ENCODE measurements at places on chromosomes 5 and 9.

- DNase-seq = no peak
These were observed 58.2 kb downstream of the ZNF354C start for GRCh38 chr5:179118338-179118737.

DNA sequence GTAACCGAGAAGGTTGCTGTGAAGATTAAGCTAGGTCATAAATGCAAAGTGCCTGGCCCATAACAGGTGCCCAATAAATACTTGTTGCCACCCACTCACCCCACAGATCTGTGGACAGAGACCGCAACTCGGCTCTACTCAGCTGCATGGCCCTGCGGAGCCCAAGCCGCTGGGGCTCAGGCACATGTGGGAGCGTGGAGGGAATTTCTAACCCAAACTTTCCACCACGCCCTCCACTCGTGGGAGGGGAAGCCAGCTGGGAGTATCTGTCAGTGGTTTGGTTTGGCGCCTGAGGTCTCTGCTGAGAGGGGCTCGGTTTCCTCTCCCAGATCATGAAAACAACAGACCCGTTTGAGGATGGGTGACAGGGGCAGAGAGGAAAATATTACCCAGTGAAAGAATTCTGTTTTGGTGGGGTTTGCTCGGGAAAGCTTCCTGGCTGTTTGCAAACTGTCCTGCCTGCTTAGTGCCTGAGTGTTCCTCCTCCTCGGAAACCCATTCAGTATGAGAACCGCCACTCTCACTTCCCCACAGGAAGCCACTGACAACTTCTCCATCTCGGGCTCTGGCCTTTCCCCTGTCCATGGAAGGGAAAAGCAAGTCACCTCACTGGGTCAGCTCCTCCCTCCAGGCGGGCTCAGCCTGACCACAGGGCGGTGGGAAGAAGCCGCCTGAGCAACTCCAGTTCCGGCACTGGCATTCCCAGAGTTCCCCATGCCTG, 60.1 kb downstream of the RGS3 start:
- DNase-seq = no peak

- DNase-seq = no peak
These were observed 65.3 kb downstream of the MARCHF3 start for GRCh38 chr5:126965061-126965475.

DNA sequence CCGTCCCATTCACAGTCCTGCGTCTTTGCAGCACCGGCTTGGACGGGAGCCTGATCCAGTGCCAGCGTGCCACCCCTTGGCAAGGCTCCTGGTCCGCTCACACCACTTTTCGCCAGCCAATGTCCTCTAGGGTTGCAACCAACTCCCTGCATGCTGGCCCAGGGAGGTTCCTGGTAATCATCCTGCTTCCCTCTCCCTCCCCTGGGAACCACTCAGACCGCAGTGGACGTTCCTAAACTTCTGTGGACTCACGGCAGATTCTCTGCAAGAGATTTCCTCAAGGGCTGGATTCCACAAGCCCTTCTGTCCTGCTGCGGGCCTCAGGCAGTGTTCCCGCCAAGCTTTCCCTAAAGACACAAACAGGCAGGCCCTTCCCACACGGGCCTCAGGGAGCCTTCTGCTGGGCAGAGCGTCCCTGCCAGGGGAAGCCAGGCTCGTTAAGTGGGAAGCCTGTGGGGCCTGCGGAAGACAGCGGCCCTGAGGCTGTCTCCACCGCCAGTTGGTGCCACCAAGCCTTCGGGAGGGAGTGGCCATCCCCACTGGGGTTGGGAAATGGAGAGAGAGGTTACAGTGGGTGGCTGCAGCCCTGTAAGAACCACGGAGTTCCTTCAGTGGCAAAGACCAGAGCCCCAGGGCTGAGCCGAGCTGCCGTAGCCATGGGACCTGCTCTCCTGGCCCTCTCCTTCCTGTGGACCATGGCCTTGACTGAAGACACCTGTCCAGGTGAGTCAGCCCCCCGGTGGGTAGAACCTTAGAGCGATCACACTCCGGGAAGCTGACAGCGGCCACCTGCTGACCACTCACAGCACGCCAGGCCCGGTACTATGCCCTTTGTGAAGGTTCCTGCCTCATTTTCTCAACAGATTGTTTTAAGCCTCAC, 16.4 kb upstream of the FCN2 start:
- DNase-seq = no peak

GRCh38 chr5:78953092-78953800, 31.9 kb downstream of the ARSB start:
- no peak for DNase-seq

DNA sequence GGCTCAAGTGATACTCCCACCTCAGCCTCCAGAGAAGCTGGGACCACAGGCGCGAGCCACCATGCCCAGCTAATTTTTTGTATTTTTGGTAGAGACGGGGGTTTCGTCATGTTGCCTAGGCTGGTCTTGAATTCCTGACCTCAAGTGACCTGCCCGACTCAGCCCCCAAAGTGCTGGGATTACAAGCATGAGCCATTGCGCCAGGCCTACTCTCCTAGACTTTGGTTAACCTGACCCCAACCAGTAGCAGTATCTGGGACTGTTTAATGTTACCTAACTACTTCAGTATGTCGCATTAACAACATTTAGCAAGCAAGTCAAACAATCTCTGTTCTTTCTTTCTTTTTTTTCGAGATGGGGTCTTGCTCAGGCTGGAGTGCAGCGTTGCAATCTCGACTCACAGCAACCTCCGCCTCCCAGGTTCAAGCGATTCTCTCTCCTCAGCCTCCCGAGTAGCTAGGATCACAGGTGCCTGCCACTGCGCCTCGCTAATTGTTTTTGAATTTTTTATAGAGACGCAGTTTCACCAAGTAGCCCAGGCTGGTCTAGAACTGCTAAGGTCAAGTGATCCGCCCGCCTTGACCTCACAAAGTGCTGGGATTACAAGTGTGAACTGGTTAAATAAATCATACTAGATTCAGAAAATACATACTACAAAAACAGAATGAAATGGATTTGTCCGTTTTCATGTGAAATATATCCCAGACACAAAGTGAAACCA, 2.0 kb downstream of the AK3 start:
- no peak for DNase-seq

- no peak for DNase-seq
These were observed 208.6 kb downstream of the DRD1 start for GRCh38 chr5:175235251-175235960.

DNA sequence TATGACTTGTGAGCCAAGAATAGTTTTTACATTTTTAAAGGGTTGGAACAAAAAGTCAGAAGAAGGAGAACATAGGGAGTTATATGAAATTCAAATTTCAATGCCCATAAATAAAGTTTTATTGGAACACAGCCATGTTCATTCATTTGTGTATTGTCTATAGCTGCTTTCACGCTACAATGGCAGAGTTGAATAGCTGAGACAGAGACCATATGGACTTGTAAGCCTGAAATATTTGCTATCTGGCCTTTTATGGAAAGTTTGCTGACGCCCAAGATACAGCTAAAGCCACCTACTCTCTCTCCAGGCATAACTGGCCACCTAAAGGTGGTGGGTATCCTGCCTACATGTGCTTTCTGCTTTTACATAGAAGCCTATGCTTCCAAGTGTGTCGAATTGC, 10.9 kb downstream of the DAB2IP start:
- DNase-seq = no peak

- DNase-seq = no peak
These were observed 37.5 kb downstream of the ACTBL2 start for GRCh38 chr5:57445006-57445704.

GRCh38 chr5:132471151-132471907, 19.2 kb downstream of the IRF1 start:
- DNase-seq = no peak
